Anterior cingulate cortex (tissue), 58 donors: ENCODE measurements at places on chromosomes 13 and 19.

GRCh38 chr13:98940325-98941001 is 37.4 kb downstream of the DOCK9 start:
- DNase-seq, result no peak

- DNase-seq, result no peak
Measured at GRCh38 chr19:47582320-47582909, 9.5 kb upstream of the ZNF541 start.

DNA sequence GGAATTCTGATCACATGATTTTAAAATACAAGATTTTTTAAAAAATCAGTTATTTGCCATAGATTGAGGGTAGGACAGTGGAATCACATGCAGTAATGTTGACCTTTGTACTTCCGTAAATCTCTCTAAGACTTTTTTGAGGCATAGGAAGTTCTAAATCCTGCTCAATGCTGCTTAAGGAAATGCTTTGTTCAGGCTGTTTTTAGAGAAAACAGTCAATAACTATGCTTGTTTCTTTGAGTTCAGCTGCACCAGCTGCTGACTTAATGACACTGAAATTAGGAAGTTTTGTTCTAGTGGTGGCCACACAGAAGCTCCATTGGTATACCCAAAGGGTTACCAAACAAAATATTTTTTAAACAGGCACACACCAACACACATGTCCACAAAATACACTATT is 60.9 kb downstream of the KLF12 start:
- no peak for DNase-seq

DNA sequence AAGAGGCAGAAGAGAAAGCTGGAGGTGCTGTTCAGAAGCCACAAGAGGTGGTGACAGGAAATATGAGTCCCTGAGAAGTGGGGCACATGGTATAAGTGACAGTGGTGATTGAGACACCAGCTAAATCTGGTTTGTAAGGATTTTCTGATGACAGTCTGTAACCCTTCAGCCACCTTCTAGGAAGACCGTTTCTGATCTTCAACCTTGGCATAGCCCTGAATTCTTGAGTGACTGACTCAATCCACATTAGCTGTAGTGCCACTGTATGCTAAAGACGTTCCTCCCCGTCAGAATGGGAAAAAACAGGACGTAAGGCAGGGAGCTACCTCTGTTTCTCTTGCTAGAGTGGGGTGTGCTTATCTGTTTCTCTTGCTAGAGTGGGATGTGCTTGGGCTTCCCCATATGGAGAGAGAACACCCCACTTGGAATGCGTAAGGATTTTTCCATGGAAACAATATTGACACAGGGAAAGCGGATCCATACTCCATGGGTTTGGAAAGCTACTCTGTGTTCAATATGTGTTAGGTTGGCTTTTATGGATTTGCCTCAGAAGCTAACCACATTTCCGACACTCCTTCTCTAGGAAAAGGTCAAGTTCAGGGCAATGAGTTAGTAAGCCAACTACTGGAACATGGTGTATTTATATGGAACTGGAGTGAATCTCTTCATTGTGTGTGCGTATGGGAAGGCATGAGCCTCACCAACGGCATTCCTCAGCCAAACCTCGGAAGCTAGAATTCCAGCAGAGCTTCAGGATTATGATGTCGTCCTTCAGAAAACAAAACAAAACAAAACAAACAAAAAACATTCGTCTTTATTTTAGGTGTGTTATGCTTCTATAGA is 948.8 kb upstream of the SLC10A2 start:
- DNase-seq, result no peak

DNA sequence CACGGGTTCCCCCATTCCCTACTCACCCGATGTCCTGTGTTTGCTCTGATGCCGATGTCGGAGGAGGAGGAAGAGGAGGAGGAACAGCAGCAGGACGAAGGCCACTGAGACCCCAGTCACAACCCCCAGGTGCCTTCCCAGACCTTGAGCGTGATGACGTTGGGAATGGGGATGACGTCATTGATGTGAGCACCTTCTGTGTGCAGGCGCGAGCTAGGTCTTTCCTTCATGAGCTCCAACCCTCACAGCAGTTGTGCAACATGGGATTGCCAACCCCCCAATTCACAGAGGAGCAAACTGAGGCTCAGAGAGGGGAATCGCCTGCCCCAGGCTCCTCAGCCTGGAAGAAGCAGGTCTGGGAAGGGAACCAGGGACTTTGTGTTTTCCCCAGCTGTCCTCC is 4.2 kb downstream of the LILRB5 start:
- DNase-seq, result no peak
